ENCODE measurements at places on chromosomes 5 and 9.

- no peak for DNase-seq
These were observed 8.8 kb downstream of the FAM13B start for GRCh38 chr5:138024117-138024516.

DNA sequence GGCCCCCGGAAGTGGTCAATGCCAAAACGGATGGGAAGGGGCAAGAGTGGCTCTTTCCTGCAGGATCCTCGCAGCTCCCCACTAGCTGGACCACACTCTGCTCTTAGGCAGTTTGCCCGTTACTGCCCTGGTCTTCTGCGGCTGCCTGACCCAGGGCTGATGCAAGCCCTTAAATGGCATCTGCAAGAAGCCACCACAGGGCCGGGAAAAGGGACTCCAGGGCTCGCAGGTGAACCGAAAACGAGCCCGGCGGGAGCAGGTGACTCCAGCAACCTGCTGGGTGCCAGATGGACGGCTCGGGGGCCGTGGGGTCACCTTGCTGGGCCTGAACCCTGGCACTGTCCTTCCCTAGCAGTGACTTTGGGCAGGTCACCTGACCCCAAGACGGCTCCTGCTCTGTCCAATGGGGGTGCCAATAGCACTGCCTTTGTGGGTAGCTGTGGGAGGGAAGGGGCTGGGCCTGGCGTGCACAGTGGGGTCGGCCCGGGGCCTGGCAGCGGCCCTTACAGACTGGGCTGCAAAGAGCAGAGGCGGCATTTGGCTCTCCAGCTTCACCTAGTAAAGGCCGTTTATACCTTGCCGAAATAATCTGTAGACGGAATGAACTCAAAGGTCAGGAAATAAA lies 1.3 kb downstream of the TMEM250 start:
- no peak for DNase-seq

- DNase-seq: no peak
These were observed 222.8 kb upstream of the KLF4 start for GRCh38 chr9:107712390-107712789.

- no peak for DNase-seq
These were observed 901.7 kb downstream of the TLE1 start for GRCh38 chr9:80787636-80788035.

GRCh38 chr9:2066312-2067273 lies 51.4 kb downstream of the SMARCA2 start:
- DNase-seq: no peak

DNA sequence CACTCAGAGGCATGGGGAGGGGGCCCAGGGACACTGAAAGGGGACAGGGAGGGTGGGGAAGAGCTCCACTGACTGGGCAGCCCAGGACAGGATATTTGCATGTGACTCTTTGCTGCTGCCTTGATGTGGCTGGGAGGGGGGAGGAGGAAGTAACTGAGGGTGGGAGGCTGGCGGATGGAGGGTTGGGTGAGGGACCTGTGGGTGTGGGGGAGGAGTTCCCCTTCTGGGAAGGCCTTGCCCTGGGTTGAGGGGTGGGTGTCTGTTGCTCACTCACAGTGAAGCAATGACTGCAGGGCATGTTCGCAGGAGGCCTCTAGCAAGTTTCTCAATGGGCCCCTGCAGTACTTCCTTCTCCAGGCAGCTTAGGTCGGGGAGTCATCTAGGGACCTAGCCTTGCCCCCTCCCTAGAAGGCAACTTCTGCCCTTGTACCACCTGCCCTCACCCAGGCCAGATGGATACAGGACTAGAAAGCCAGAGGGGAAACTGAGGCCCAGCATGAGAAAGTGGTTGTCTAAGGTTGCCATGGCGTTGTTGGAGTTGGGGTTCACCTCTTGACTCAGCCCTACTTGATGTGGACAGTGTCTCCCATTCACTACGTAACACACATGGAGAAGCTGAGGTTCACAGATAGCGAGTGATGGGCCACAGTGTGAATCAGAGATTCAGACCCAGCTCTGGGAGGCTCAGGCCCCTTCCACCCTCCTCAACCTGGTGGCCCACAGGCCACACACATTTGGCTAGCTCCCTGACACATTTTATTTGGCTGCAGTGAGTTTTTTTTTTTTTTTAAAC lies 3.0 kb downstream of the GRK6 start:
- no peak for DNase-seq

- DNase-seq: no peak
These were observed 9.0 kb downstream of the FUBP3 start for GRCh38 chr9:130588416-130588815.

DNA sequence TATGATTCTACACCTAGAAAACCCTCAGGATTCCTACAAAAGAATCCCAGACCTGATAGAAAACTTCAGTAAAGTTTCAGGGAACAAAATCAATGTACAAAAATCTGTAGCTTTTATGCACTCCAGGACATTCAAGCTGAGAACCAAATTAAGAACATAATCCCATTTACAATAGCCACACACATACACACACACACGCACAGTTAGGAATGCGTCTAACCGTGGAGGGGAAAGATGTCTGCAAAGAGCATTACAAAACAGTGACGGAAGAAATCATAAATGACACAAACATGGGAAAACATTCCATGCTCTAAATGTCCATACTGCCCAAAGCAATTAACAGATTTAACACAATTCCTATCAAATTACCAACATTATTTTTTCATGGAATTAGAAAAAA lies 51.4 kb upstream of the CAST start:
- DNase-seq: no peak

DNA sequence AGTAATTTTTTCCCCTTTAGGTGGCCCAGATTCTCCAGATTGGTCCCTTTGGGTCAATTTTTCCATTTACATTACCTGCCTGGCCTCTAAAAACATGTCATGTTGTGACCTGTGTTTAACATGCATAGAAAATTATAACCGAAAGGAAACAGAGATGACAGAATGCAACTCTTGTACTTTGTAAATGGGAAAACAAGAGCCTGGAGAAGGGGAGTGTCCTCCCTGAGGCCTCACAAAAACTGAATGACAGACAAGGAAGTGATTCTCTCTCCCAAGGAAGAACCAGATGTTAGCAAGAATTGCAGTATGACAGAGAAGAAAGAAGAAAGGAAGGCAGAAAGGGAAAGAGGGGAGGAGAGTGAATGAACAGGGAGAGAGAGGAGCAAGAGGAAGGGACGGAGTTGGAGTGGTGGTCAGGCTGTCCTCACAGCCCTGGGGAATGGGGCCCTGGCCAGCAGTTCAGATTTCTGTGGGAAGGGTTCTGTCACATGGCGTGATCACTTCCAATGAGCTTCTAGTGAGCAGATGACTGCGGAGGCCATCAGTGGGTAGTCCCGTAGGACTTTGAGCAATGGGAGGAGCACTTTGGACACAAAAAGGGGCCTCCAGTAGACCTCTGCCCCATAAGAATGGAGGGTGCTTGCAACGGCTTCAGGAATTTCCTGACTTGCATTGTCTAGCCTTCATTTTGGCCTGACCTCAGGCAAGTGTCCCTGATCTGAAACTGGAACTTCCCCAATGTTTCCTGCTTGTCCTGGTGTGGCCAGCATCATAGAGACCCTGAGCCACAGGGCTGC lies 31.6 kb downstream of the ABLIM3 start:
- no peak for DNase-seq

DNA sequence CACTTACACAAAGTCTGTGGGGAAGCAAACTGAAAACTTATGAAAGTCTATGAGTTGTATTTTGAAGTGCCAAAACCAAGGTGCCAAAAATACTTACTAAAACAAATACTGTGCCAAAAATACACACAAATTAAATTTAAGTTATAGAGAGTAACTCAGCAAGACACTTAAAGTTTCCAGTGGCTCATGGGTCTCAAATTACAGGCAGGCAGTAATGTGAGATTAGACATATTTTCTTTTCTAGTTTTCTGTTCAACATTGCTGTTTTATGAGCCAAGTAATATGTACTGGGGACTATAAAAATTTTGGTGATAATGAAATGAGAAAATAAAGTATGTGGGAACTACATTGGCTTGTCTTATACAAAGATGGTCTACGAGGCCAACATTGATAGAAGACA lies 172.2 kb upstream of the SNX2 start:
- no peak for DNase-seq

- no peak for DNase-seq
These were observed 25.9 kb downstream of the MAT2B start for GRCh38 chr5:163531272-163531671.

DNA sequence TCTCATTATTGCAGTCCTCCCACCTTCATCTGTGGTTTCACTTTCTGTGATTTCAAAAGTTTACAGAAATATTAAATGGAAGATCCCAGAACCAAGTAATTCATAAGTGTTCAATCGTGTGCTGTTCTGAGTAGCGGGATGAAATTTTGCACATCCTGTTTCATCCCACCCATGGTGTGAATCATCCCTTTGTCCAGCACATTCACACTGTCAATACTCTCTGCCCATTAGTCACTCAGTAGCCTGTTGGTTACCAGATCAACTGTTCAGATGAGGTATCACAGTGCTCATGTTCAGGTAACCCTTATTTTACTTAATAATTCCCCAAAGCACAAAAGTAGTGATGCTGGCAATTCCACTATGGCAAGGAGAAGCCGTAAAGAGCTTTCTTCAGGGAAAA lies 26.8 kb downstream of the FAM81B start:
- no peak for DNase-seq

- peak; percentile 60 for DNase-seq
These were observed 507.8 kb downstream of the MAT2B start for GRCh38 chr5:164013077-164013670.

DNA sequence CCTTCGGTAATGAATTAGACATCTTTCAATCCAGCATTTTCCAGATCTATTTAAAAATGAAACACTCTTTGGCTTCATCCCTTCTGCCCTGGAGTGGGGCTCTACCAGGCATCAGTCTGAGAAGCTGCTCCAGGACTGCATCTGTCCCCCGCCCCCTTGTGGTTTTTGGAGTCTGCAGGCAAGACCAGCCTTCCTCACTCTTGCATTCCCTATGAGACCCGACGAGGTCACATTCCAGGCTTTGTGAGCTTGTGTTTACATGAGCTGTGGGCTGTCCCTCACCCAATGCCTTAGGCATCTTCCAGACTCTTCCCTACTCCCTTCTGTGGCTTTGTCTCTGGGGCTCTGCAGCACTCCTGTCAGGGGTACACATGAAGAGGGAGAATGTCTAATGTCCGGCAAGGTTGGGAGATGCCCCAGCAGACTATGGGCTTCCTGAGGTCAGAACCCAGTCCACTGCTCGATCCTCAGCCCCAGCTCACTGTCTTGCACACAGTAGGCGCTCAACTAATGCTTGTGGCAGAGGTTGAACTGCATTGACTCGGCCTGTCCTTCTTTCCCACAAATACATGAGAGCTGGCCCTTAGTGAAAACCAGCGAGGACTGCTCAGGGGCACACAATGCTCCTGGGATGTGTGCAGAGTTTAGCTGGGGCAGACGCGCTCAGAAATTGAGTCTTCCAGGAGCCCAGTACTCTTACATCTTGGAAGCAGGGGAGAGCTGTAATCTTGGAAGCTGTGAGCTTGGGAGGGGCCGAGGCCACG lies 11.7 kb upstream of the GADD45G start:
- no peak for DNase-seq

- DNase-seq: no peak
These were observed 20.4 kb upstream of the SLC2A6 start for GRCh38 chr9:133499132-133499891.

DNA sequence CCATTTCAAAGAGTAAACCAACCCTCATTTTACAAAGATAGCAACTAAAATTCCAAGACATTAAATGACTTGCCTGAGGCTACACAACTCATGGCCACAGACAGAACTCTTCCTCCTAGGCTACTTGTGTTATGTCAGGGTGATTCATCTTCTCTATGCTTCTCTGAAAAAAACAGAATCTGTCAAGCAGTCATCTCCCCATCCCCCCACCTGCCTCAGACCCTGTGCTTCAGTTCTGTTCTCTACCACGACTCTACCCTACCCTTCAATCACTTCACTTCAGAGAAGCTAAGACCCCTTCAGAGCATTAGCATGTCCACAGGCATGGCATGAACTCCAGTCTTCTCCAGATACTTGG lies 277.7 kb upstream of the PTGER4 start:
- no peak for DNase-seq

DNA sequence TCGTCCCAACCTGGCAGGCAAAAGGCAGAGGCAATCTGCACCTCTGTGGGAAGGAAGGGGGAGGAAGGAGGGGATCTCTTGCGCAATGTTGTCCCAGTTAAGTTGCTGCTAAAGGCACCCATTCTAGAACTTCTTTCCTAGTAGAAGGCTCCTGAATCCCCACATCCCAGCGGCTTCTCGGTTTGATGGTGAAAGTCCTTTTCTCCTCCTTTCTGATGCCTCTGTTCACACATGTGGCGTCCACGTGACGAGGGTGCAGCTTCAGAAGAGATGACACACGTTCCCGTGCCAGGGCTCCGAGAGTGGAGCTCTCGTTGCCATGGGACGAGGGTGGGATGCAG lies 96.9 kb upstream of the FCN2 start:
- DNase-seq: no peak

DNA sequence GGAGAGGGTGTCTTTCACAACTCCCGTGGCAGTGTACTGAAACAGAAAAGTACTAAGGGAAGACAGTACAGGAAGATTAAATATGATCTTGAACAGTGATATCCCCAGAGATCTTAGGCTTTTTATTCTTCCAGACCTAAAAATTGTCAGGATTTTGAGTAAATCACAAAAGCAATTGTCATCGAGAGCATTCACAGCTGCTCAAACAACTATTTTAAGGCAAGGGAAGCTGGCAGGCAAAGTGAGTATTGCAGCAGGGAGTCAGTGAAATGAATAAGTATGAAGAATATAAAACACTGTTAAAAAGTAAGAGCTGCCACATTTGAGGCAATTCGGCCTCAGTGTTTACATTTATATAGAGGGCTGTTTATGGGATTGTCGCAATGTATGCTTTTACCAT lies 479.0 kb downstream of the CAAP1 start:
- no peak for DNase-seq

GRCh38 chr9:110251212-110251611 lies 5.1 kb downstream of the TXN start:
- DNase-seq: no peak

GRCh38 chr5:160473681-160474080 lies 52.0 kb downstream of the PTTG1 start:
- DNase-seq: no peak

DNA sequence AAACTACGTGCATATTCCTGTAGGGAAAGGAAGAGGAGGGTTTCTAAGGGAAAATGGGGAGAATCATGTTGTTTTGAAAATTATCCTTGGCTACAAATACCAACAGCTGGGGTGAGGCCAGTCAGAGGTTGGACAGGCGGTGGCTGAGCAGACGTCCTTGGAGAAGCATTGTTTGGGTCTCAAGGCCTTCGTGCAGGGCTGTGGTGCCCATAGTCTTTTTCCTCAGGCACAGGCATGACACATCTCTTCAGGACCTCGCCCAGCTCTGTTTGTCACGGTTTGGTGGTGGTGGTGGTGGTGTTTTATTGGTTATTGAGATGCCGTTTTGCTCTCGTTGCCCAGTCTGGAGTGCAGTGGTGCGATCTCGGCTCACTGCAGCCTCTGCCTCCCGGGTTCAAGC lies 27.8 kb upstream of the EGFL7 start:
- no peak for DNase-seq

- DNase-seq: no peak
These were observed 25.1 kb downstream of the TRIO start for GRCh38 chr5:14168144-14168792.

Data from left renal pelvis (tissue), 4 donors.